ENCODE measurements at places on chromosomes 3 and 15. TPM values are rescaled to one million over a fixed set of nuclear protein-coding genes. Genes with fewer than 3 reads are reported as not detected.
A peak's percentile ranks its signal among the peaks of the same experiment; 100 is the strongest.

GRCh38 chr3:53764026-53764775, 82.0 kb downstream of the CHDH start:
- no peak for DNase-seq
- no peak overlapping the region for H3K4me3 ChIP-seq
- H3K27ac ChIP-seq, result no peak overlapping the region
- no peaks in the 10 kb centered on the region for H3K27me3 ChIP-seq
- no peaks in the 10 kb centered on the region for H3K4me1 ChIP-seq
- no peaks in the 10 kb centered on the region for H3K36me3 ChIP-seq

Gene UROC1
- total RNA-seq, result not detected

- H3K27ac ChIP-seq, result no peak overlapping the region
- no peaks in the 10 kb centered on the region for H3K27me3 ChIP-seq
- DNase-seq, result no peak
These were observed 58.5 kb upstream of the CTSH start for GRCh38 chr15:79003301-79003700.

Gene TMEM207
- total RNA-seq, result not detected

GRCh38 chr3:34882764-34883163, 756.6 kb upstream of the ARPP21 start:
- no peaks in the 10 kb centered on the region for H3K36me3 ChIP-seq
- no peaks in the 10 kb centered on the region for H3K27me3 ChIP-seq
- no peak overlapping the region for H3K27ac ChIP-seq
- no peak overlapping the region for H3K4me3 ChIP-seq

DNA sequence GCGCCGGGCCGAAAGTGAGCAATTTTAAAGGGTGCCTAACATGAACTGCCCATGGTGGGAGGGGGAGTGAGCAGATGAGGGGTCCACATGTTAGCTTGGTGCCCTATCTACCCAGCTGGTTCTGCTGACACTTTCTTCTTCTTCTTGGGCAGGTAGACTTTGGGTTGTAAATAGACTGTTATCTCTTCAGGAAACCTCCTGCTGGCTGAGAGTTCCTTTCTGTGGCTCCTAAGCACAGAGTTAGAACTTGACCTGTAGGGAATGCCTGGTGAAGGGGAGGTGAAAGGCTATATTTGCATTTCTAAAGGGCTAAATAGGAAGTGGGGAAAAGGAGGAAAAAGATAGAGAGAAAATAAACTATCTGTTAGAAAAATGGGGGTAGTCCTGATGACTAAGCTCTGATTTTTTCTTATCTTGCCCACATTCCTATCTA, 521.4 kb upstream of the TGFBR2 start:
- no peak overlapping the region for H3K4me3 ChIP-seq
- H3K4me1 ChIP-seq, result no peaks in the 10 kb centered on the region
- H3K27me3 ChIP-seq, result no peaks in the 10 kb centered on the region
- no peak for DNase-seq

DNA sequence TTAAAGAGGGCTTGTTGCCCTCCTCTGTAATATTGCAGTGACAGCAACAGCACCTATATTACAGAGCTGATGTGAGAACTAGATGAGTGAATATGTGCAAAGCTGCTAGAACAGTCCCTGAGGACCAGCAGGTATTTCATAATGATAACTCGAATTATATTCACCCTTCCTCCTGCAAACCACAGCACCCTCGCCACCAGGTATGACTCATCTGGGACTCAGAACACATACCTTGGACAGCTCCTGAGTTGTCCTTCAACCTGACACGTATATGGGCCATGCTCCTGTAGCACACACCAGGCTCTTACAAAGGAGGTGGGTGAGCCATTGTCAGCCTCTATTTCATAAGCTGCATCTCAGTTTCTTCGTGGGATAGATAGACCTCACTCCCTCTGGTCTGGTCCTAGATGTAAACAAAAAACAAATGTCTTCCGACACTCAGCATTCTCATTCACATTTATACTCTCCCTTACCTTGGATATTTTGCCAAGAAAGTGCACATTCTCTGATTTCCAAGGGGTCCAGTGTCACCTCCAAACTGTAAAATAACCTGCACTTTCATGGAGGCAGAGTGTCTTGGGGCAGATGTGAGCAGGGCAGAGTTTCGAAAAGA, 124.5 kb downstream of the TLE3 start:
- no peak overlapping the region for H3K27ac ChIP-seq
- H3K4me1 ChIP-seq, result no peaks in the 10 kb centered on the region
- DNase-seq, result peak; percentile 30
- H3K36me3 ChIP-seq, result no peaks in the 10 kb centered on the region
- no peak overlapping the region for H3K4me3 ChIP-seq
- H3K27me3 ChIP-seq, result peaks cover 2% of the 10 kb centered on the region
